Muscle of back (tissue), 13 donors: ENCODE measurements at places on chromosomes 5 and 9. TPM values are rescaled to one million over a fixed set of nuclear protein-coding genes. Genes with fewer than 3 reads are reported as not detected.

- no peak for DNase-seq
These were observed 616.6 kb downstream of the IRX1 start for GRCh38 chr5:4212071-4212739.

GRCh38 chr5:140005145-140005591, 37.9 kb downstream of the NRG2 start:
- no peak for DNase-seq

GRCh38 chr5:60382716-60383115, 317.2 kb downstream of the DEPDC1B start:
- peak; percentile 64 for DNase-seq

DNA sequence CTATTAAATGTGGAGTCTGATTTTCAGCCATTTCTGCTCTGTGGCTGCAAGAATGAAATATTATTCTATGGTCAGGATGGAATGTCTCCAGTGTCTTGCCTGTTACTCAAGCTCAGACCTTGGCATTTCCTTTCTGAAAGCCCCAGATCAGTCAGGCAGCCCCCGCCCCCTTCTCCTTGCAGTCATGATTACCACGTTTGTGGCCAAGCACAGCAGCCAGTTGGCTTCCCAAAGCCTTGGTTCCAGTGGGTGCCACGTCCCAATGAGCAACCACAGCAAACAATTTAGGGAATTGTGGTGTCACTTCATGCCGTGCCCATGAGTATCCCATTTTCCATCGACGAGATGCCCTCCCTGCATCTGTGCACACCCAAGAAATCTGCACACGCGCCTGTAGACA, 9.7 kb upstream of the OBP2A start:
- DNase-seq: no peak

GRCh38 chr5:33230467-33231078, 210.2 kb upstream of the TARS1 start:
- DNase-seq: no peak

- no peak for DNase-seq
These were observed 26.8 kb upstream of the STXBP1 start for GRCh38 chr9:127585161-127585819.

DNA sequence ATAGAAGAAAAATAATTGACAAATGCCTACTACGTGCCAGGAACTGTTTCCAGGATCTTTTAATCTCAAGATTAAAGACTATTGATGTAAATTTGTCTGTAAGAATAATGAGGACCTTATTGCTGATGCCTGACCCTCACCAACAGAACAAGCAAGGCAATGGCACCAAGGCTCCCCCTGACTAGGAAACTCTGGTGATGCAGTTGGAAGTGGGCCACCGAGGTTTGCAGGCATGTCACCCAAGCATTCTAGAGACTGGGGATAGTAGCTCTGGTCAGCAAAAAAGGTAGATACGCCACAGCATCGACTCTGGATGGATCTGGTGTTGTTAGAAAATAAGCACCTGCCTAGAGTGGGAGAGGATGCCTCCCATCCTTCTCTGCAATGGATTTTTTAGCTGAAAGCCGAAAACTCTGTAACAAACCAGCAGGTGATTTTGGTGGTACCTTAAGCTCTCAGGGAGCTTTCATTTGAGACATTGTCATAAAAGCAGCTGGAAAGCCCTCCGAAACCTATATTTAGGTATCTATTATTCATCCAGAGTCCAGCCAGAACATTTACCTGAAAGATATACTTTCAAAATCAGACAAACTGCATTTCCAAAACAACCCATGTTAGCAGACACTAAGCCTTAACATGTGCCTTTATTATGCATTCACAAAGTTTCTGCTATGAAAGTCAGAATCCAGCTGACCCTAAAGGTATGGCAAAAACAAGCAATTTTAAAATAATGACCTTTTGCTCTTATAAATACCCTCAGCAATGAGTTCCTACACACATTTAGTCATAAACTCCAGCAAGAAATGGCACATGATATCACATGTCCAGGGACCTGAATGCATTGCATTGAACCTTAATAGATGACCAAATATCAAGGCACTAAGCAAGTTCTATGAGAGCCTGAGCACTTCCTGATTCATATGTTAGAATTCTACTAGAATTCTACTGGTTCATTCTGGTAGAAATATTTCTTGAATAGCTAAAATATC, 308.4 kb downstream of the PDE4D start:
- no peak for DNase-seq

Gene DAPK1
- polyA plus RNA-seq: 19.1 TPM

DNA sequence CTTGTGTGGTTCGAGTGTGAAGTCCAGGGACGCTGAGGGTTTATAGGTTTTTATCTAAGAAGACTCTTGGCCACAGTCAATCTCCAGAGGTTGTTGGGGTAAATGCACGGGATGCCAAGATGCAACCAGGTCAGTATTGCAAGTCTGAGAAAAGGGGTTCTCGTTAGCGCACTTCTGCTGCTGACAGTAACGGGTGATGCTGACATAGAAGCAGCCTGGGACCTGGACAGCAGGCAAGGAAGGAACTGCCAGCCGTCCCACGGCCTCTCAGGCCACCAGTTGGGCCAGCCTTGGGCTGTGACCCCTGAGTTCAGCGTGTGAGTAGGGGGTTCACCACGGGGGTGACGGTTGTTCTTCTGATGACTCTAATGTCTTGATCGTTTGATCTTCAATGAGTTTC, 39.0 kb downstream of the TENT4A start:
- DNase-seq: no peak

DNA sequence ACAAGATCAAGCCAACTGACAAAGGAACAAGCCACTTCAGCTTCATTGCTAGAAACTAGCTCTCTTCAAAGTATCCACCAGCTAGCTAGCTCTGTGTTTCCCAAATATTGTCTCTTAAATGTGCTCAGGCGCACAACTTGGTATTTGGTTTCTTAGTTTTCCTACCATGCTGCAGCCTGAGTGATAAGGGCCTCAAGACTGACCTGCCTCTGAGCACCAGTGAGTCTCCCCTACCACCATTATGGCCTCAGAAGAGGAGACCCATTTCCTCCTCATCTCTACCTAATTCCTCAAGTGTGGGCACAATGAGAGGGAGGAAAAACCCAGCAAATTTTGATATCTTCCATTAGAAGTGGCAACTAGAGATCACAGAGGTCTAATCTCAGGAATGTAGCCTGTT, 34.6 kb upstream of the KIF2A start:
- DNase-seq: no peak

DNA sequence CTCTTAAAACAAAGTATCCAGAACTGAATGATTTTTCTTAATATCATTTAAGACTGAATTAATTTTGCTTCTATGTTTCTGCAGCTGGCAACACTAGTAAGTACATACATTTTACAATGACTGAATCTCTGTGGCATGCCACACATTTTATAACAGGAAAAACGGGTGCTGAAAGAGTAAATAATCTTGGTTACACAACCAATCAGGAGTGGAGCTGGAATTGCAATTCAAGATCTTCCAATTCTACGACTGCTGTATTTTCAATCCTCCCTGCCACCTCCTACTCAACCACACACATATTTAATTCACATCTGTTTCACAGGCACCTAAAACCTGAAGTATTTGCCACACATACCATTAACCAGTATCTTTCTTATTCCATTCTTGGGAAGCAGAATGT, 52.7 kb upstream of the NR5A1 start:
- DNase-seq: no peak

GRCh38 chr5:109997161-109997560, 307.4 kb downstream of the MAN2A1 start:
- DNase-seq: no peak

- DNase-seq: peak; percentile 18
These were observed 528.7 kb upstream of the ZNF608 start for GRCh38 chr5:125274938-125275724.

DNA sequence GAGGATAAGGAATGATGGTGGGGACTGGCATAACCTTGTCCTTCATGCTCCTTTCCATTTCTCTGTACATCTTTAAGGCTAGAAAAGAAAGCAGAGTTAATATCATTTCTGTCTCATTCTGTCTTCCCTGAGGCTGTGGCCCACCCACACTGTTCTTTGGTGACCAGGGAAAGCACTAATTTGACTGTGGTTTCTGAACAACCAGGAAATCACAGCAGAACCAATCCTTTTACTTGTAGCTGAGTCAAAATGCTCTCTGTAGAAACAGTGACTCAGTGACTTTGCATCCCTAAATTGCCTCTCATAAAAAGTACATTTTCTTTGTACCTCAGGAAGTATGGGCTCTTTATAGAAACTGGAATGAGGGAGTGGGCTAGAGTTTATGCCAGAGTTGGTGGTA, 28.1 kb downstream of the IL33 start:
- no peak for DNase-seq

- DNase-seq: no peak
These were observed 92.4 kb upstream of the IFNK start for GRCh38 chr9:27431543-27432147.

DNA sequence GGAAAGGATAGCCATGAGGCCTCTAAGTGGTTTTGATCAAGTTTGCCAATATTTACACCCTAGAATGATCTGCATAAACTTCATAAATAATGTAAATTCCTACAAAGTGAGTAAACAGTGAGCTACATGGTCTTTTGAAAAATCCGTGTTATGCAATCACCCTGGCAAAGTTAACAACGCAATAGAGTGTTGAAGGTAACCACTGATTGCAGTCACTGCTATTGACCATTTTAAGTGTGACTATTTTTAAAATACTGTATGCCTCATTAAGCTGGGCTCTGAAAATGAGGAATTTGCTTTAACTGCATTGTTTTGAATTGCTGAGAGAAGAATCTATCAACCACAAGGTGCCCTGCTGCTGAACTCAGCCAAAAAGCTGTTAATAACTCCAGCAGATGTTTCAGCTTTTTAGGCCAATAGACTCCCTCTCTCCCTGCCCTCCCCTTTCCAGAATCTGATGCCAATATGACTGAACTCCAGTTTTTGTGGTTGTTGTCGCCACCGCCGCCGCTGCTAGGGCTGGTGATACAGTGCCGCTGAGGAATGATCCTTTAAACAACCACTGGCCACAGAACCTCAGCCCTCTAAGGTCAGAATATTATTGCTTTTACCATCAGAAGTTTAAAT, 35.3 kb upstream of the SMARCA2 start:
- peak; percentile 83 for DNase-seq
